ENCODE measurements at places on chromosomes 7 and 10.

DNA sequence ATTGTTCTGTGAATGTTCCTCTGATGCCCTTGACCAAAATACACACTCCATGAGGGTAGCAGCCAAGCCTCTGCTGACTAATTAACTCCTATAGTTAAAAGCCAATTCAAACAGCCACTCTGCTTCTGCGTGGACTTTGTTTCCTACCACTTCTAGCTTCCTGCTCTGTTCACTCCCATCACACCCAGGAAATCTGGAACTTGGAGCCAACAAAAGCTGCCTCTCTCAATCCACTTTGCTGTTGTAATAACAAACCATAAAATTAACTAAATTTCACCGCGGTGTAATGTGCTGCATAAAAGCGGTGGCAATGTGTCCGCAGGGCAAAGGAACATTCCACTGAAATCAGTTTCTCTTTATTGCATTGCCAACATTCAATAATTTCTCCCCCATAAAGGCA, 239.5 kb downstream of the PLXNA4 start:
- DNase-seq, result no peak

DNA sequence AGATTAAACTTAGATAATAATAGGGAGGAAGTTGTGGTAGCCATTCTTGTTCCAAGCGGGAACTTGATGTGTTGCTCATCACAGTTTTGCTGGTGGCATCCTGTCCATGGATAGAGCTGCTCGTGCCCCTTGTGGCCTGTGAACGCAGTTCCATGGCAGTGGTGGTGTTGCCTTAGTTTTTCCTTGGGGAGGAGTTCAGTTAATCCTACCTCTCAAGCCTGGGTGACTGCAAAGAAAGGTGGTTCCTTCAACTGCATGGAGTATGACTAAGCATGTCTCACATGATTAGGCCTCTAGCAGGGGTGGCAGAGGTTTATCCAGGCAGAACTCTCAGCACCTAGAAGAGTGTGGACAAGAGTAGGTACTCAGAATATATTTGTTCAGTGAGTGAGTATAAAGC, 99.7 kb downstream of the MAPK8 start:
- DNase-seq, result no peak

GRCh38 chr10:102538811-102539210, 35.0 kb downstream of the SUFU start:
- DNase-seq, result no peak

DNA sequence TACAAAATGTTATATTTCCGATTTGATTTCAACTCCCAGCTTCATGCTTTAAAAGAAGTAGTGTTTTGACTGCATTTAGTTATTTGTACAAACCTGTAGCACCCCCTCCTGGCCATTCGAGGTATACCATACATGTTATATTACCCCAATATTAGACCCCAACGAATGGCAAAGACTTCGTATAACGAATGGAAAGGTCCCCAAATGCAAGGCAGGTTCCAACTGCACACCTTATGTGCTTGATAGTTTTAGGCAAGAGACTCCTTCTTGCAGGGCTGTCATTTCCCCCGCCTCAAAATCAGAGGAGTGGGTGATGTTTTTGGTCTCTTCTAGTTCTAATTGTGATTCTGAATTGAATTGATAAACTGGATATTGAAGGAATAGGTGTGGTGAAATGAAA, 101.1 kb upstream of the TARP start:
- DNase-seq, result no peak

DNA sequence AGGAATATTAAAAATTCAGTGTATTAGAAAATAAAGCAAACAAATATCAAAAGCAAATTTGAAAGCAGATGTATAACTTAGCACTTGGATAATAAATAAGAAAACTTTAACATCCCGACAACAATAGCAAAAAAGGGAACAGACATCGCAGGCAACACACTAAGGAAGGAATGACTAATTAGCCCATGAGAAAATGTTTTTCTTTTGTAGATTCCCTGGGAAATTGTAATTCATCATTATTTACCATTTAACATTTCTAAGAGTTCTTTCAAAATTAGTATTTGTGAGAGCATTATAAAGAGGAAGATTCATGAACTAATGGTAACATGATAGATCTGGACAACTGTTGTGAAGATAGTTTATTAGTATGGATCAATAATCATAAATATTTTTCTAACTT, 106.0 kb upstream of the STK17A start:
- no peak for DNase-seq

DNA sequence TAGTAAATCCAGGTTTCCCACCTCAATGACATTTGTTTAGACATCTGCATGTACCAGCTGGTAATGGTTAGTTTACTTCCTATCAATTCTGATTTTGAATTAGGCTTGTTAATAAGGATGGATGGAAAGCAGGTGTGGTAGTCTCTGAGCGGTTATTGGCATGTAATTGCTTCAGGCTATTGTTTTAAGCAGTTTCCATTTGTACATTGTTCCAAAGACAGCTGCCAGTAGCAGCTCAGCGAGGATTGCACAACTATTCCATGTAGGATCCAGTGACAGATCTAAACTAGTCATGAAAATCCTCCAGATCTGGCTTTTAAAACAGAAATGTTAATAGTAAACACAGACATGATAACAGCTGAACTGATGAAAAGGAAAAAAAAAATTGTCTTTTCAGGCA, 436.0 kb upstream of the ADARB2 start:
- no peak for DNase-seq

- DNase-seq, result no peak
Measured at GRCh38 chr7:13742126-13742525, 247.3 kb downstream of the ETV1 start.

DNA sequence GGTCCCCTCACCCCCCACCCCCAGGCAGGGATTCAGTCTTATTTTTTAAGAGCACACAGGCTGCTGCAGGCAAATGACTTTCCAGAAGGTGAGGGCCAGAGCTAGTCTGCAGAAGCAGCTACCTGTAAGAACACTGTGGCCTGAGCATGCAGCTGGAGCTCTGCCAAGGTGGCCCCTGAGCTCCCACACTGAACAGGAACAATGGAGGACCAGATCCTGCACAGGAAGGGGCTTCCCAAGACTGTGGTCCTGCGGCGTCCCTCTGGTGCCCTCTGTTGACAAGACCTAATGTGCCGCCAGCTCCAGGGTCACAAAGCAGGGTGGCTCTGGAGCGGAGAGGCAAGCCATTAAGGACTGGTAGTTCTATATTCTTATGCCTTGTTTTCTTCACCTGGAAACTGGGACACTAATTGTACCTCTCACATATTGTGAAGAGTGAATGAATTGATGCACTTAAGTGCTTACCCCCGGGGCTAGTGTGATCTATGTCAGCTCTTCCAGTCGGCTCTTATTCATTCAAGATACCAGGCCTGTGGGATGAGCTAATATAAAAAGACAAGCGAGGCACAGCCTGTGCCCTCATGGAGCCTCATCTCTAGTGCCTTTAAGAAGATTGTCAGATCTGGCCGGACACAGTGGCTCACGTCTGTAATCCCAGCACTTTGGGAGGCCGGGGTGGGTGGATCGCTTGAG, 8.0 kb upstream of the BEND7 start:
- no peak for DNase-seq

DNA sequence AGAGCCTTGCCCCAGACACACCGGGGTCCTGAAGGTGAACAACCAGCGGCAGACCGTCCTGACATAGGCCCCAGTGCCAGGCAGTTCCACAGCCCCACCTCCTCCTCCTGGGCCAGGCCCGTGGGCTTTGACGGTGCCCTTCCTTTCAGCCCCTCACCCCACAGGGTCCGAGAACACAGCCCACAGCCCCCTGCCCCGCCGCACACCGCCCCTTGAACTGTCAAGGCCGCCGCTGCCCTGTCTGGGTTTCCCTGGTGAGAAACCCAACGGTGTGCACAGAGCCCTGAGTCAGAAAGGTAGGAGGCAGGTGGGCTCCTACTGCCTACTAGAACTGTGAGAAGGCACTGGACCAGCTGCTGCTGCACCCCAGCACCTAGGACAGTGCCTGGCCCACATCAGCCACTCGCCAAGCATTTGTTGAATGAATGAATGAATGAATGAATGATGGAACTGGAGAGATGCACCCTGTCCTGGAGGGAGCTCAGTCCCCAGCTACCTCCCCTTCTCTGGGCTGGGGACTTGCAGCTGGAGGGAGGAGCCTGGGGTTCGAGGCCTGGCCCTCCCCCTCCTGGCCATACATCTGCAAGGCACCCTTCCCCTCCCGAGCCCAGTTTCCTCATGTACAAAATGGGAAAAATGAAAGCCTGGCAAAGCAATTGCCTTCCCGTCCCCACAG, 117.9 kb downstream of the SLIT1 start:
- DNase-seq, result no peak

GRCh38 chr7:5231811-5232484, 41.9 kb downstream of the WIPI2 start:
- DNase-seq, result no peak

- no peak for DNase-seq
Measured at GRCh38 chr10:81570878-81571794, 303.9 kb upstream of the NRG3 start.

- DNase-seq, result no peak
Measured at GRCh38 chr10:122292376-122292775, 21.3 kb downstream of the BTBD16 start.

- DNase-seq, result no peak
Measured at GRCh38 chr10:3539696-3540383, 245.2 kb downstream of the KLF6 start.

DNA sequence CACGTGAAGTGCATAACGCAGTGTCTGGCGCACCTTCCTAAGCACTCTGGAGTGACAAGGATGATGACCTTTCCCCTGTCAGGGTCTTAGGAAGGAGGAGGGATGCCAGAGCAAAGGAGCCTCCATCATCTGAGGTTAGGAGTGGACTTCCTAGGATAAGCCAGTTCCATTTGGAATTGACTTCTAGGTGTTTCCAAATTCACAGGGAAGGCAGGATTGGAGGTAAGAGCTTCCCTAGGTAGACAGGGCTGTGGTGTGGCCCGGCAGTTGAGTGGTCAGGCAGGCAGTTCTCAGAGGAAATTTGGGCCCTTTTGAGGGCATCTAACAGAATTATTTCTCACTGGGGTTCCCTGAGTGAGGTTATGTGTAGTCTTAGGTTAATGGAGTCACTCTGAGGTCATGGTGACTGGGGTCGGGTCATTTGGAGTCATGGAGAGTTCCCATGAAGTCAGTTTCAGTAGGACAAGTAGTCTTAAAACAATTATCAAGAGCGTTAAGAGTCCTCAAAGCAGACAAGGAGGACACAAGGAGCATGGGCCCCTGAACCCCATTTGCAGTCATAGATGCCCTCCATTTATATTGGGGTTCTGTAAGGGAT, 8.2 kb downstream of the PPIF start:
- no peak for DNase-seq

- no peak for DNase-seq
Measured at GRCh38 chr7:137591421-137591837, 247.9 kb upstream of the PTN start.

DNA sequence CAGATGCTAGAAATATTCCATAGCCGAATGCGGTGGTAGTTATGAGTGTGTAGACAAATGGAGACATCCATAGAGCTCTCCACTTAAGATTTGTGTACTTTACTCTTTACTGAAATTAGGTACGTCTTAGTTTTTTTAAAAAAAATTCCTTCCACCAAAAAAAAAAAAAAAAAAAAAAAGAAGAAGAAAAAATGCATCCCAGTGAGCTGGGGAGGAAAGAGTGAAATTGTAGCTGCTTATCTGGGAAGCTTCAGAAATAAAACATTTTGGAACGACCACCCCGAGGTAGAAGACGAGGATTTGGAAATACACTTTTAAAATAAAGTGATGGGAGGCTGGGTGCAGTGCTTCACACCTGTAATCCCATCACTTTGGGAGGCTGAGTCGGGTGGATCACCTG, 53.8 kb downstream of the RGS10 start:
- no peak for DNase-seq

GRCh38 chr7:8065356-8065813, 96.8 kb downstream of the GLCCI1 start:
- DNase-seq, result no peak

DNA sequence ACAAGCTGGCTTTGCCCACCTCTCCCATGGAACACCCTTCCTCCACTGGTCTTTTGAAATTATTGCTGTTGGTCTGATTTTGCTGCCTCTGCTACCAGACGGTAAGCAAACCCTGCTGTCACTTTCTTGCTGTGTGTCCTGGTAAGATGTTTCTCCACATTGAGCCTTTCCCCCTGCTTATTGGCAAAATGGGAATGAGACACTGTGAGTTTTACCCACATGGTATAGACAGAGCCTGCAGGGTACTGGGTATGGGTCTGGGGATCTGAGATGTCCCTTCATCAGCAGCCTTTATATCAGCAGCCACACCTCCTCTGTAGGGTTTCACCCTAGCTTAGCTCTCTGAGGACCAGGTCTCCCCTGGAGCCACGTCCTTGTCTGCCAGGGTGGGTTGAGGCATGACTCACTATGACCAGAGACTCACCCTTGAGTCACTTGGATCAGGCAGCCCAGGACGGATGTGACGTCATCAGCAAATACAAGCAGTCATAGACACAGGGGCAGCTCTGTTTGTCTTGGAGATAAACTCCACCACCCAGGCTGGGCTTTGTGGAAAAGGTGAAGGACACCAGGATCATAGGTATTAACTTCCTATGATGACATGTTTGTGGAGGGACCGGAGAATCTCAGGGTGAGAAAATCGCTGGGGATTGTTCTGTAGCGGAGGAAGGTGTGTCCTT, 17.9 kb upstream of the BAIAP2L1 start:
- DNase-seq, result no peak

DNA sequence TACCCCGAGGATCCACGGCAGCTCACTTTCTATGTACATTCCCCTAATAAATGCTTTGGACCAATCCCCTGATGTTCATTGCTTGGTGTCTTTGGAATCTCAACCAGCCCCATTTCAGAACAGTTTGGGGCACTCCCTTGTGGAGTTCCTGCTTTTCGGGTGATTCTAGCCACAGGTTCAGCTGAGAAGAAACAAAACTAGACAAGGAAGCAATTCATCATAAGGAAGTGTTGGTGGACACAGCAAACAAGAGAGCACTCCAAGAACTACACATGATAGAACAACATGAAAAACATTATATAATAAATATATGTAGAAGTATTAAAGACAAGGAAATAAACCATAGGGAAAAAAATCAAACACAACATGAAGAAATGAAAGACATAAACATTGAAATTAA, 6.0 kb upstream of the CCDC136 start:
- DNase-seq, result no peak

GRCh38 chr10:68870545-68871104, 30.5 kb upstream of the DDX50 start:
- DNase-seq, result no peak

GRCh38 chr7:137545059-137545716, 201.7 kb upstream of the PTN start:
- DNase-seq, result no peak

DNA sequence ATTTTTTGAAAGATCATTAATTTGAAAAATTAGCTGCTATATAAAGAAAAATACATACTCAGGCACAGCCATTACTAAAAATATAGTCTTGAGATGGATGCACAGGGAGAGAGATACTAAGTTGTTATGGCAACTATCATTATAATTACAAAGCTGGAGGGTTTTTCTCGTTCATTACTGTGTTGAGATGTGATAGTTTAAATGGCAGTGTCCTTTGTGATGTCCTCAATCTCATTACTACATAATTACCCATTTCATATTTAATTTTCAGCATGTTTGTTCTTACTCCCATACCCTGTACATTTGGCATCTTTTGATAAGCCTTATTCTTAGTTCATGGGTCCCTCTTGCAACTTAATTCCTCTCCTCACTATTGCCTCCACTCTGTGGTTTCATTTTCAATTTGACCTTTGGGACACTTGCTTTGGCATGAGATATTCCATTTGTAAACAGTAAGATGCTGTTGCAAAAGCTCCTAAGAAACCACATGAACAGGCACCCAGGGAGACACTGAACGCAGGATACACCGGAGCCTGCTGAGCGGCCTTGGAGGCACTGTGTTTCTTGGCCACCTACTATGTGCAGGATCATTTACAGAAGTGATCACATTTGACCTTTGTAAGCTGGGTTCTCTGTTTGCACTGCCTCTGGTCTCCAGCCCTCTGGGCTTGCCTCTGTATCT, 4.8 kb upstream of the CPXM2 start:
- DNase-seq, result no peak

All from activated gamma-delta T cell (primary cell).